ENCODE measurements at places on chromosomes 2 and 18.

- no peak for DNase-seq
Observed at GRCh38 chr2:9428965-9429577, 5.6 kb downstream of the CPSF3 start.

DNA sequence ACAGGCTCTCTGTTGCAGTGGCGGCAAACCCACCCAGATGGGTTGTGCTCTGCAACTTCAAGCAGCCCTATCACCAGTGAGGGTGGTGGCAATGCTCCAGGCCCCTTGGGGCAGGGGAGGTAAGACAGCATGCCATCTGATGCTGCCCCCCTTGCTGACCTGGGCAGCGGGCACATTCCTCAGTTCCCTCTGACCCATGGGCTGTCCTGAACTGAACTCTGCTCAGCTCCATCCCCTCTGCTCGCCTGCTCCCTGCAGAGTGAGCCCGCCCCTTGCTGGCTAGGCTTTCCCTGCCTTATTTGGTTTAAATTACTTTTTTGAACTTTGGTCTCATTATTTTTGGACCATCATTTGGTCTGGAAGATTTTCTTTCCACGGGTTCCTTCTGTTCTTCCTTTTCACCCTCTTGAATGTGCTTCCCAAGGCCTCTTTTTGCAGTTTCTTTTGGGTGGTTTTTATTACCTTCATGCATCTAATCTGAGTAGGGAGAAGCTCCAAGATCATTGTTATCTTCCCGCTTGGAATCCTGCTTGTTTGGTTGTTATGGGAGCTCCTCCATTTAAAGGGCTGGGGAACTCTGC is 565.4 kb downstream of the TNS1 start:
- DNase-seq = no peak

DNA sequence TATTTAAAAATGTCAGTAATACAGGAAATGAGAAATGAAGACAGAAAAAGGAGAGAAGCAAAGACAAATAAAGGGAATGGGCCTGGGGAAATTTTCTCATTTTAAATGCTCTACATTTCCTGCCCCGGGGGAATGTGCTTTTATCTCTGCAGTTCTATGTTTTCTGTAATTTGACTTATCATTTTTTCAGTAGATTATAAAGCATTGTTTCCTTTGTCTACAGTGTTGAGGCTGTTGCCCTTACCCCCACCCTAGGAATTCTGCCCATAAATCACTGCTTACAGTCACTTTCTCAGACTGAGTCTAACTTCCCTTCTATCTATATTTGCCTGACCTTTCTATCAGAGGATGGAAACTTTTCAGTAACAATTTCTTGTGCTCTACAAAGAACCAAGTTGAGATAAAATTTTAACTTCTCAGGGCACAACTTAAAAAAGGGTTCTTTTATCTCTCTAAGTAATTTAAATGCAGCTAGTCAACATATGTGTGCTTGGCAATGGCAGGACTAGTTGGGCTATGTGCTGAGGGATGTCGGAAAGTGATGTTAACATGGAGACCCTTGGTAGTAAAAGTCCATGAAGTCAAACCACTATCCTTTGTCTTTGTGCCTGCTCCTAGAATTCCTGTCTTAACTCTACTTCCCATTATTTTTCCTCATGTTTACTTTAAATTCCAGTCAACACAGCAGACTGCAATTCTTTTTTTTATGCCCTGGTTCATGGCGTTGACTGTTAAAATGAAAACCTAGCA is 146.5 kb upstream of the MMADHC start:
- no peak for DNase-seq

DNA sequence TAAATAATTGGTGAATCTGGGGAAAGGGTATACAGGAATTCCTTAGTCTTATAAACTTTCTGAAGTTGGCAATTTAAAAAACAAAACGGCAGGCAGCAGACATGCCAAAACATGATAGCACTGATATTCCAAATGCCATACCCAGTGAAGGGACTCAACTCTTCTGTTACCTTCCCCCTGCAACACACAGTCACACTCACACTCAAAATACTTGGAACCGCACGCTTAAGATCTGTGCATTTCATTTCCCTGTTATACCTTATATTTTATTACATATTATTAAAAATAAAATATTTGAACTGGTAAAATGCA is 123.4 kb downstream of the ZFP36L2 start:
- no peak for DNase-seq

- no peak for DNase-seq
Observed at GRCh38 chr2:20596193-20596972, 54.5 kb downstream of the HS1BP3 start.

- no peak for DNase-seq
Observed at GRCh38 chr18:11251891-11252270, 102.5 kb upstream of the PIEZO2 start.

DNA sequence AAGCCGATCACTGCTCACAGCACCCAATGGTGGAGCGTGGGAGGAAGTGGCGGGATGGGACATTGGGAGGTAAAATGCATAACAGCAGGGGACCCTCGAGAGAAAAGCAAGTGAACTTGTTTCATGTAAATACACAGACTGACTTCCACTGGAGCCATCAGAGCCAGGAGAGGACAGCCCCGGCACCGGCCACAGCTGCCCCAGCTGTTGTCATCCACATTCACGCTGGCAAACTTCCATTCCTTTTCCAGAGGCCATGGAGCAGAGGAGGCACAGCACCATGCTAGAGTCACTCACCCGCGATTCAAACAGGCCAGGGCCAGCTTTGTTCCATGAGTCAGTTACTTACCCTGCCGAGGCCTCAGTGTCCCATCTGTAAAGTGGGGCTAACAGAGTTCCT is 610.9 kb upstream of the SALL3 start:
- DNase-seq = no peak

- no peak for DNase-seq
Observed at GRCh38 chr2:174561283-174561971, 36.2 kb downstream of the WIPF1 start.

DNA sequence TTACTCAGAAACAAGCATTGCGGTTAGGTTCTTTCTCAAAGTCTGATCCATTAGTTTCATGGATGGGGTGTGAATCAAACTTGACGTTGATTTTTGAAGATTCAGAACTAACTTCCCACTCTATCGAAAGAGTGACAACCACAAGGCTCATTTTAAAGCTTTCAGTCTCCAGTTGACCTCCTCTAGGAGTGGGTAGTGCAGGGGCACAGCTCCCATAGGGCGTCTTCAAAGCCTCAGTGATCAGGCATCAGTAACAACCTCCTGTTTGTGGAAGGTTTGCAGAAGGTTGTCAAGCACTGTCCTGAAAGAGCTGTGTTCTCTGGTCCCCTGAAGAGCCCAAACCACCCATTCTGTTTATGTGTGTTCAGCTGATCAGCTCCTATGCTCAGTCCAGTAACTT is 10.2 kb downstream of the MTCL1 start:
- no peak for DNase-seq

DNA sequence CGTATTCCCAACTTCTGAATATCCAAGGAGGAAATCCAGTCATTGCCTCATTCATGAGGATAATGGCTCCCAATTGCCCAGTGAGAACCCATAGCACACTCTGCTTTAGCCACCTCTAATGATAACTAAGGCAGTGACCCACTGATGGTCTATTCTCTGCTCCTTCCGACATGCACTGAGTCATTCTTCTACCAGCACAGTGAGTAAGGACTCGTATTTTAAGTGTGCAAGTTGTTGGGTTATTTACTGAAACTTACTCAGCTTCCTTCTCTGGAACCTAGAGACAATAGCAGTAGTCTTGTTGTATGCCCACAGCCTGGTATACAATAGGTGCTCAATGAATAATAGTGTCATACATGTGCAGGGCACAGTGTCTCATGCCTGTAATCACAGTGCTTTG is 81.1 kb upstream of the ZNF397 start:
- no peak for DNase-seq

- DNase-seq = no peak
Observed at GRCh38 chr2:194062401-194062800, 1594.6 kb upstream of the SLC39A10 start.

DNA sequence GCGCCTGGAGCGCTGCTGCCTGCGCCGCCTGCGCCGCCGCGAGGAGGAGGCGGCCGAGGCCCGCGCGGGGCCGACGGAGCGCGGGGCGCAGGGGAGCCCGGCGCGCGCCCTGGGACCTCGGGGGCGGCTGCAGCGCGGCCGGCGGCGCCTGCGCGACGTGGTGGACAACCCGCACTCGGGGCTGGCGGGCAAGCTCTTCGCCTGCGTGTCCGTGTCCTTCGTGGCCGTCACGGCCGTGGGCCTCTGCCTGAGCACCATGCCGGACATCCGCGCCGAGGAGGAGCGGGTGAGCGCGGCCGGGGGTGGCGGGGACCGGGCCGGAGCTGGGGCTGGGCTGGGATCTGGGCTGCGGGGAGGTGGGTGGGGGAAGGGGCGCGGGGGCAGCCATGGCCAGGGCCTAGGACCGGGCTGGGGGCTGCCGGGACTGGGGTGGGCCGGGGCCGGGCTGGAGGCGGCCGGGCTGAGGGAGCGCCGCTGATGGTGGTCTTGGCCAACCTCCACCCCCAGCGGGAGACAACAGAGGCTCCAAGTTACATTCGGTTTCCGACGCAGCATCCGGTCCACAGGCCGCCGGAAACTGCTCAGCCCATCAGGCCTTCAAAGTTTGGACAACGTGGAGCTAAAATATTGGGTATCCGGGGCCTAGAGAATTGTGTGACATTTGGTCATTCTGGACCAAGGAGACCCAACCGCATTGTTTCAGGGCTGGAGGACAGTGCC is 66.4 kb downstream of the KCNG2 start:
- DNase-seq = no peak

All from GM20000 (cell line).